Body of pancreas (tissue), 4 donors: ENCODE measurements at places on chromosomes 12 and 14. TPM values are rescaled to one million over a fixed set of nuclear protein-coding genes. Genes with fewer than 3 reads are reported as not detected.

The OTX2 gene
- not detected for total RNA-seq

The MYF6 gene
- total RNA-seq: not detected

The SLC5A8 gene
- not detected for total RNA-seq

The SMCO2 gene
- total RNA-seq: not detected

The CDCA3 gene
- 2.3 TPM for total RNA-seq

The A2M gene
- total RNA-seq: 97.3 TPM

DNA sequence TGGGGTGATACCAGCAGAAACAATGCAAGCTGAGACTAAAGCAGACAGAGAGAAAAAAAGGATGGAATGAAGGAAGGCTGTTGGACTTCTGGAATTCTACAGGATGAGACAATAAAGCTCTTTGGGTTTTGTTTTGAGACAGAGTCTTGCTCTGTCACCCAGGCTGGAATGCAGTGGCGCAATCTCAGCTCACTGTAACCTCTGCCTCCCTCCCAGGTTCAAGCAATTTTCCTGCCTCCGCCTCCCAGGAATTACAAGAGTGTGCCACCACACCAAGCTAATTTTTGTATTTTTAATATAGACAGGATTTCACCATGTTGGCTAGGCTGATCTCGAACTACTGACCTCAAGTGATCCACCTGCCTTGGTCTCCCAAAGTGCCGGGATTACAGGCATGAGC, 115.4 kb downstream of the EXOC5 start:
- no peak overlapping the region for H3K4me3 ChIP-seq
- H3K27ac ChIP-seq: no peak overlapping the region
- no peaks in the 10 kb centered on the region for H3K4me1 ChIP-seq
- no peaks in the 10 kb centered on the region for H3K36me3 ChIP-seq
- H3K27me3 ChIP-seq: no peaks in the 10 kb centered on the region

DNA sequence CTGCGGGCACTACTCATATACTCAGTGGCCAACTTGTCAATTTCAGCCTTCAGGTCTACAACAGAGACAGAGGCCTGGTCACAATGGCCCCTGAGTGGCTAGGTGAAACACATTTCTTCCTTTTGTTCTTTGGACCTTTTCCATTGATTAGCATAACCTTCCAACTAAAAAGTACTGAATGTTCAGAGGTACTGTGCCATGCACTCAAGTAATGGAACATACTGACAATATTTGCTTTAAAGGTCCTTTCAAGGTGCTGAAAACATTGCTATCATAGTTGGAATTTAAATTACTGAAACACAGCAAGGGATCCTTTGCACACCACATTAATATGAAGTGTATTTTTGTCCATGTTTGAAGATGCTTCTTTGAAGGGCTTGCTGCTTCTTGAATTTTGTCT, 6.1 kb upstream of the ACRBP start:
- peaks cover 9% of the 10 kb centered on the region for H3K36me3 ChIP-seq
- H3K4me1 ChIP-seq: no peaks in the 10 kb centered on the region
- no peaks in the 10 kb centered on the region for H3K27me3 ChIP-seq
- DNase-seq: no peak

DNA sequence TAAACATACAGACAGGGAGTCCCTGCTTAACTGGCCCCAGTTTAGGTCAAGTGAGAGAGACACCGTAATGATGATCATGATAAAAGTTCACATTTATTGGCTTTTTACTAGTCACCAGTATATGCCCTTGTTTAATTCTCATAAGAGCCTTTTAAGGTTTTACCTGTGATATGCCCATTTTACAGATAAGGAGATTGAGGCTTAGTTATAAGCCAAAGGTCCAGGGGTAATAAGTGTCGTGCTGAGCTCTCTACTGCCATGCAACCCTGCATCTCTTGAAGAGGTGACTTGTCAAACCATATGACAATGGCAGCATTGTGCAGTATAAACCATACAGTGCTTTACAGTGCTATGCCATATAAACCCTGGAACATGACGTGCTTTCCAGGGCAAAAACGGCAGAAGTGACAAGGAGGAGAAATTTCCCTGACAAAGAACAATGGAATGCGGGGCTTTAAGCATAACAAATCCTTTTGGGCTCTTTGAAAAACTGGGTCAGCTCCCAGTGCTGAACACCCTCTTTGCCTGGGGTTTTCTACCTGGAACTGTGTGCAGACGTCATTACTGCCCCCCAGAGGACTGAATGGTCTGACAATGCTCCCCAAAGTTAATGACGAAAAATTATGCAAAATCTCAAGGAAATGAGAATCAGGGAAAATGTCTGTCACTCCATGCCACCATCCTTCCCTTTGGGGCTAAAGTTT, 59.7 kb upstream of the C14orf132 start:
- H3K4me1 ChIP-seq: no peaks in the 10 kb centered on the region
- no peaks in the 10 kb centered on the region for H3K27me3 ChIP-seq
- DNase-seq: no peak

DNA sequence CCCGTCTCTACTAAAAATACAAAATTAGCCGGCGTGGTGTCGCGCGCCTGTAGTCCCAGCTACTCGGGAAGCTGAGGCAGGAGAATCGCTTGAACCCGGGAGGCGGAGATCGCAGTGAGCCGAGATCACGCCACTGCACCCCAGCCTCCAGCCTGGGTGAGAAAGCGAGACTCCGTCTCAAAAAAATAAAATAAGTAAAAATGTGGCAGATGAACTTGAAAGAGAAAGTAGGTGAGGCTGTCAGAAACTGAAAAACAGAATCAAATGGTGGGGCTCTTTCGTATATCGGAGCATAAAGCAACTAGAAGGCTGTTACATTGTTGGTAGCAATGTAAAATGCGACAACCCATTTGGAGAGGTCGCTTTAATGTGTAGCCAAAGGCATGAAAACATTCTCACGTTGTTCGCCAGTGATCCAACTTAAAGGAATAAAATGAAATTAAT, 767 bp upstream of the CCNT1 start:
- H3K4me3 ChIP-seq: peak overlapping the region; percentile 25
- no peaks in the 10 kb centered on the region for H3K27me3 ChIP-seq
- DNase-seq: no peak
- peak overlapping the region; percentile 97 for H3K27ac ChIP-seq

- no peak for DNase-seq
- H3K4me3 ChIP-seq: no peak overlapping the region
- no peaks in the 10 kb centered on the region for H3K36me3 ChIP-seq
These were observed 180.0 kb downstream of the RBM19 start for GRCh38 chr12:113786107-113786506.

DNA sequence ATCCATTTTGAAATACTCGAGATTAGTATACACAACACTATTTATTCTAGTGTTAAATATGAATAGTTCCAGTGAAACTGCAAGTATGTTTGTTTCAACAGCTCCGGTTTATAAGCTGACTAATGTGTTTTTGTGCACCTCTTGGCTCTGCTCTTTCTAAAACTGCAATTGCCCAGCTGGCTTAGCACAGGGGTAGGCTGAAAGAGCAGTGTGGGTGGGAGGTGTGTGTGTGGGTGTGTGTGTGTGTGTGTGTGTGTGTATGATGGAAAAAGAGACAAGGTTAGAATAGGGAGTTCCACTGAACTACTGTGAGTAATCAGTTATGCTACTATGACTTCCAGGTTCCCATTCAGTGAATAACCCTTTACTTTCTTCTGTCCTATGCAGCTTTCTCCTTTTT, 37.8 kb upstream of the DDHD1 start:
- no peaks in the 10 kb centered on the region for H3K27me3 ChIP-seq
- no peaks in the 10 kb centered on the region for H3K36me3 ChIP-seq
- H3K4me1 ChIP-seq: peaks cover 7% of the 10 kb centered on the region
- H3K4me3 ChIP-seq: no peak overlapping the region
- H3K27ac ChIP-seq: no peak overlapping the region

- H3K4me3 ChIP-seq: no peak overlapping the region
- no peak for DNase-seq
- H3K27me3 ChIP-seq: no peaks in the 10 kb centered on the region
- H3K36me3 ChIP-seq: no peaks in the 10 kb centered on the region
- no peak overlapping the region for H3K27ac ChIP-seq
These were observed 60.6 kb downstream of the PTPRB start for GRCh38 chr12:70576341-70577282.

GRCh38 chr14:100332797-100333196, 9.7 kb downstream of the SLC25A47 start:
- peaks cover 12% of the 10 kb centered on the region for H3K4me1 ChIP-seq
- no peak overlapping the region for H3K4me3 ChIP-seq
- H3K36me3 ChIP-seq: no peaks in the 10 kb centered on the region
- no peak overlapping the region for H3K27ac ChIP-seq
- peak; percentile 41 for DNase-seq
- no peaks in the 10 kb centered on the region for H3K27me3 ChIP-seq

DNA sequence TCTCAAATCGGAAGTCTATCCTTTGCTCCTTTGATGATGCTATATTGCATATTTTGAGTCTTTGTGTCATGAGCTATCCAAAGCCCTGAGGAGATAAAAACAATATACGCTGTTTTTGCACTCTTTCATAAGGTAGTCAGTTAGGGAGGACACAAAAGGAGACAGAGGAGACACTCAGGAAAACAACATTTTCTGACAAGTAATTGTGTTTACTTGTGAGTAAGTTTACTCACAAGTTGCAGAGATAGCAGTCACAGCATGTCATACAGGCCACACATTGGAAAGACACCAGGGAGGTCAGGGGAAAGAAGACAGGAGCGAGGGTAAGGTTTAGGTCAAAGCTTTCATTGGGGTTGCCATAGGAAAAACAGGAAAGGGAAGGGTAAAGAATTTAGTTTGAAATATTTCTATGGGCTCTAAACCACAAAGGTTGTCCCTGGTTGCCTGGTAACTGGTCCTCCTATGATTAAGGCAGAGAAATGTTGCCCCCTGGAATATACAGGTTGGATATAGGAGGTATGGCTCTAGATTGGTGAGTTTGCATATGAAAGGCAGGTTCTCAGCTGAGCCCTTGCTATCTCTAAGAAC, 7.4 kb upstream of the GABARAPL1 start:
- no peak overlapping the region for H3K4me3 ChIP-seq
- H3K36me3 ChIP-seq: no peaks in the 10 kb centered on the region

- no peaks in the 10 kb centered on the region for H3K4me1 ChIP-seq
- no peaks in the 10 kb centered on the region for H3K36me3 ChIP-seq
- no peak overlapping the region for H3K27ac ChIP-seq
- H3K4me3 ChIP-seq: no peak overlapping the region
- H3K27me3 ChIP-seq: no peaks in the 10 kb centered on the region
These were observed 45.3 kb upstream of the PTHLH start for GRCh38 chr12:28017873-28018255.

DNA sequence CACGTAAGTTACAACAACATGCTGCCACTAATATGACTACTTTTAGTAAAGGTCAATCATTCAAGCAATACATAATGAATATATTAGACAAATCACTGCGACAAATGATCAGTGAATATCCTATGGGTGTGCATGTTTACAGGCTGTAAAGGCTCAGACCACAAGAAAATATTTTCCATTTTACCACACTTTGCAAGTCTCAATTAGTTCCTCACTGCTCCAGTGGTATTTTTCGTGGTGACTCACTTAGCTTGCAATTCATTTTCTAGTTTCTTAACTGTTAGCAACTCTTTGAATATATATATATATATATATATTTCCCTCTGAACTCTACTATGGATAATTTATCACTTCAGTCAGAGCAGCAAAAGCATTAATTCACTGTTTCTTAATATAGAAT, 96.9 kb downstream of the EML5 start:
- no peak overlapping the region for H3K27ac ChIP-seq
- H3K36me3 ChIP-seq: no peaks in the 10 kb centered on the region
- H3K4me1 ChIP-seq: no peaks in the 10 kb centered on the region
- no peak for DNase-seq

DNA sequence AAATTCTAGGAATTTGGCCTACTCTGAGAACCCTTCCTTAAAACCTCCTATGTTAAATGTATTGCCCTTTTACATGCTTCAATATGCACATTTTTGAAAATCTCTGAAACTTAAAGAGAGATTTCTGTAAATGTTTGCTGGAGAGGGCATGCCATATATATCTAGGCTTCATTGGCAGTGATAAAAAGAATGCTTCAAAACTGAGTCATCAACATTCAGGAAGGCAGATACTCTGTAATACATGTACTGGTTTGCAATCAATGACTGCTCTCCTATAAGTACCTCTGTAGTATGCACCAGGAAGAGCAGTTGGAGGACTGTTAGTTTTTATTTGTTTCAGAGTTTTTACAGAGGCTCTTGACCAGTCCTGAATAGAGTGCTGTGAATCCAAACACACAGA, 739.9 kb downstream of the SLC16A7 start:
- H3K36me3 ChIP-seq: no peaks in the 10 kb centered on the region
- DNase-seq: no peak
- H3K27ac ChIP-seq: no peak overlapping the region
- H3K4me1 ChIP-seq: no peaks in the 10 kb centered on the region
- H3K4me3 ChIP-seq: no peak overlapping the region

- no peak for DNase-seq
- H3K27me3 ChIP-seq: no peaks in the 10 kb centered on the region
- H3K36me3 ChIP-seq: peaks cover 6% of the 10 kb centered on the region
- H3K4me3 ChIP-seq: no peak overlapping the region
- peaks cover 18% of the 10 kb centered on the region for H3K4me1 ChIP-seq
These were observed 7.0 kb downstream of the CDK2AP1 start for GRCh38 chr12:123264642-123265041.

DNA sequence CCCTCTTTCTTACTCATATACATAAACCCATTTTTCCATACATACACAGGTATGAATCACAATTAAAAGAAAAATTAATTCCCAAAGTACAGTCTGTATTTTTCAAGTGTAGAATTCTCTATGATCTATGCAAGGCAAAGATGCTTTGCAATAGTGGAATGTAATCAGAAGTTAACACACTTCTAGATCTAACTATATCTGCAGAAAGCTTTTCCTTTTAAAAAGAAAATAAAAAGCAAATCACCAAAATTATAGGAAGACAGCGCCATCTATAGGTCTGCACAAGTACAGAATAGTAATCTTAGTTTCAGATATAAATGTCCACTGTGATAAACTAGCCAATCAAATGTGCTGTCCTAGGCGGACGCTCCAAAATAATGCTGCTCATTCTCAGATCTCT, 22.0 kb downstream of the SLC25A21 start:
- no peak overlapping the region for H3K4me3 ChIP-seq
- no peaks in the 10 kb centered on the region for H3K36me3 ChIP-seq
- no peak overlapping the region for H3K27ac ChIP-seq
- no peaks in the 10 kb centered on the region for H3K4me1 ChIP-seq
- no peak for DNase-seq
- H3K27me3 ChIP-seq: no peaks in the 10 kb centered on the region

DNA sequence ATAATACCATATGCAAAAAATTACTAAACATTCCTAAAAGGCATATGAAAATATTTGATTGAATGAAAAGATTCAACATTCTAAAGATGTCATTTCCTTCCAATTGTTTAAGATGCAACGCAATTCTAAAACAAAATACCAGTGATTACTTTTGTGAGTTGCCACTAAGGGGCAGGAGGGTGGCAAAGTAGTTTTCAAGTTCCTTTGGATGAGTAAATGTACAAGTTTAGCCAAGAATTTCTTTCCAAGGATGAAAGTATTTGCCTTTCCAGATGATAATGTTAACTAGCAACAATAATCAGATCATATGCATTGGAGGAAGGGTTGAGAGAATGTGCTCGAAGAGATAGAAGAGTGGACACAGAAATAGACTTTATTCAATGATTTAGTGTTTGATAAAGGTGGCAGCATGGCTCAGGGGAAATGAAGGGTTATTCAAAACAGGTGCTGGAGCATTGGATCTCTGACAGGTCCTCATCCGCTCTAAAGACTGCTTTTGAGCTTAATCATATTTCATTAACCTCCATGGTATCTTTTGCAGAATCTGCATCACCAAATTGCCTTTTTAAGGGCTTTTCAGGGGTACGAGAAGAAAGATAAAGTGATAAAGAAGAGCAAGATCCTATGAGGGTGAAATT, 678.5 kb upstream of the TBX3 start:
- H3K36me3 ChIP-seq: no peaks in the 10 kb centered on the region
- no peak for DNase-seq
- H3K4me3 ChIP-seq: no peak overlapping the region
- H3K27me3 ChIP-seq: no peaks in the 10 kb centered on the region
- no peaks in the 10 kb centered on the region for H3K4me1 ChIP-seq
